ENCODE measurements at places on chromosomes 3 and 15. TPM values are rescaled to one million over a fixed set of nuclear protein-coding genes. Genes with fewer than 3 reads are reported as not detected.

GRCh38 chr3:110741891-110742290 is 329.7 kb upstream of the NECTIN3 start:
- DNase-seq = no peak

ELP6 gene
- 18.4 TPM for total RNA-seq

DNA sequence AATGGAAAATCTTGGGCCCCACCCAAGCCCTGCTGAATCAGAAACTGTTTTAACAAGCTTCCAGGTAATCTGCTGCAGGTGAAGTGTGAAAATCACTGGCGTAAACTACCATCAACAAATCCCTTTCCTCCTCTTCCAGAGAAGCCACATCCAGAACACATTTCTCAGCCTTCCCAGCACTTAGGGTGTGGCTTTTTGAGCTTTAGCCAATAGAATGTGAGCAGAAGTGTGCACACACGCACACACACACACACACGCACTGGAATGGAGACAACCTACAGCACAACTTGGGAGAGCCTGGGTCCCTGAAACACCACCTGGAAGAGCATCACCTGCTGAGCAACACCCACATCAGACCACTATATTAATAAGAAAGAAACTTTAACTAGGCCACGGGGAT is 98.6 kb downstream of the OSBPL10 start:
- no peak for DNase-seq

EBLN2 gene
- 20.8 TPM for total RNA-seq

IGSF11 gene
- not detected for total RNA-seq

GRCh38 chr3:30156586-30157498 is 449.6 kb upstream of the TGFBR2 start:
- DNase-seq = no peak

- DNase-seq = no peak
Observed at GRCh38 chr3:174891524-174892203, 32.5 kb downstream of the NAALADL2 start.

GRCh38 chr15:58401991-58402649 is 29.7 kb upstream of the LIPC start:
- DNase-seq = no peak

NDN gene
- total RNA-seq = not detected

DNA sequence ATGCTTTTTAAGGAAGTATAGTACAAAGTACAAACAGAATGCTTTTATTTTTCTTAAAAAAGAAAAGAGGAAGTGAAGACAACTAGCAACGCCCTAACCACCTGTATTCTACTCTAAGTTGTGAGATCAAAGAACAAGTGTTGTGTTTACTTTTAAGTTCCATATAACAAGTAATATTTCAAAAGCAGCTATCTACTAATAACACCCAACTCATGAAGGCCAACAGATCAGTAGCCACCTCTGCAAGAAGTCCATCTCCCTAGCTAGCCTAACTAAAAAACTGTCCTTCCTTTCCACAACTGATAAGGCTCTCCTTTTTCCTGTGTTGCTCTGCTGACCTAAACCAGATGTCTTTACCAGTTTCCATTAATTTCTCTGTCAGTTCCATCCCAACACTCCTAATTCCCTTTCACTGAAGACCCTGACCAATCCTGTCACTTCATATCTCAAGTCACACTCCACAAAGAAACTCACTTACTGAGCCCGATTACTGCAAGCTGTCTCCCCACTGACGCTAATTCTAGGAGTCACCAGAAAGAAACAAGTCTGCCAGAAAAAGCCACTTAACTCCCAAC is 26.9 kb downstream of the PHC3 start:
- DNase-seq = peak; percentile 31

GRCh38 chr3:189950258-189950657 is 170.4 kb downstream of the P3H2 start:
- no peak for DNase-seq

- DNase-seq = no peak
Observed at GRCh38 chr3:98801043-98801747, 38.1 kb downstream of the ST3GAL6 start.

DNA sequence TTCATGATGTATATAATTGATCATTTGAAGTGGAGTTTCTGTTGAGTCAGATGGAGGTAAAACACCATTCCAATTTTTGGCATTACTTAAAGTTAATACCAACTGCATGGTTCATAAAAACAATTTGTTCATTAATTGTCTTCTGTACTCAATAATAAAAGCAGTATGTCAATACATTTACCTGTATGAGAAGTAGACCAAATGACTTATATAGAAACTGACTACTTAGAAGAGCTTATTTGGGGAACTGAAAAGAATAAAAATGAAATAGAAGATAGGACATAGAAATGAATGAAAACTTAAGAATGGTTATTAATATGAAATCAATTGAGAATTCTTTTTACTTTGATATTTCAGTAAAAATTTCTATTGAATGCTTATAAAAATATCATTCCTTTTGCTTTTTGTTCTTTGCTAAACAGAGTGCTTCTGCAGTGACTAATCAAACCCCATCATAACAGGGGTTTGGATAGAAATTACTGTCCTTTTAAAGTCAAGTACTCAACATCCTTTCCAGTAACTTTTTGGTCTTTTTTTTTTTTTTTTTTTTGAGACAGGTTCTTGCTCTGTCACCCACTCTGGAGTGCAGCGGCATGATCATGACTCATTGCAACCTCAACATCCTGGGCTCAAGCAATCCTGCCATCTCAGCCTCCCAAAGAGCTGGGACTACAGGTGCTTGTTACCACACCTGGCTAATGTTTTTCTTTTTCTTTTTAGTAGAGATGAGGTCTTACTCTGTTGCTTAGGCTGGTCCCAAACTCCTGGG is 6.5 kb upstream of the CRYBG3 start:
- no peak for DNase-seq

CMSS1 gene
- total RNA-seq = 22.0 TPM

FBXL22 gene
- 1.7 TPM for total RNA-seq

DNA sequence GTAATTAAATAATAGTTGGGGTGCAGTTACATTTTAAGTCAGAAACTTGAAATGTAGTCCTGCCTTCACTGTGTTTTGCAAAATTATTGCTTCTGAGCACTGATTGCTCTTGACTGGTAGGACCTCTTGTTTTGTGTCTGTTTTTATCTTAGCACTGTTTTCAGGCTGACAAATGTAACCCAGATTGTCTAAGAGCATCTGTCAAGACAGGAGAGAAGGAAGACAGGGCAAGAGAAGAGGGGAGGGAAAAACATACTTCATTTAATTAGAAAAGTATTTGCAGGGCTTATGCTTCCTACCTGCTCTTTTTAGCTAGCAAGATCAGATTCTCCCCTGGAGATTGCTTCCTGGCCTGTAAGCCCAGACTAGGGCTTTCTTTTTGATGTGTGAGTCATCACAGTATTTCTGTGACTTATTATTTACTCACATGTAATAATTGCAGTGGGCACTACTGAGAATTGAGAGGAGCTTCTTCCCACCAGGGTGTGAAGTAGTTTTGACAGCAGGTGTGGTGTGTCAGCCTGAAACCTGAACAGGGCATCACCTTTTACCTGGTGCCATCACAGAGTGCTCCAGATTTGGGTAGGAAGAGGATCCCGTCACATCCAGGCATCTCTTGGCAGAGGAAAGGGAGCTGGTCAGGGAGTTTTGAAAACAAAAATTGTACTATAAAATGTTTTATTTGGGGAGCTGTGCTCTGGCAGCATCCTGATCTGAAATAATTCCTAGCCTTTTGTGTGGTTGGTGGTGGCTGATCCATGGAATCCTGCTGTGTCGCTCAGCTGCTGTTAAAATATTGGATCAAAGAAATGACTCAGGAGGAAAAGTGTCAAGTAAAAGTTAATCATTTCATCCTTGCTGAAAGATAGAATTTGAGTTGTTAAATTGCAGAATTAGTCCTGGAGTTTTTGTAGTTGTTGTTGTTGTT is 98.2 kb downstream of the TMEM108 start:
- DNase-seq = no peak

Measured in CD4-positive, CD25-positive, alpha-beta regulatory T cell (primary cell).